ENCODE measurements at places on chromosomes 5 and 9. TPM values are rescaled to one million over a fixed set of nuclear protein-coding genes. Genes with fewer than 3 reads are reported as not detected.

Gene EGFLAM
- 17.4 TPM for total RNA-seq

Gene NREP
- total RNA-seq = 372 TPM

Gene DDX4
- 0.42 TPM for total RNA-seq

Gene ENTREP1
- total RNA-seq = 11.6 TPM

DNA sequence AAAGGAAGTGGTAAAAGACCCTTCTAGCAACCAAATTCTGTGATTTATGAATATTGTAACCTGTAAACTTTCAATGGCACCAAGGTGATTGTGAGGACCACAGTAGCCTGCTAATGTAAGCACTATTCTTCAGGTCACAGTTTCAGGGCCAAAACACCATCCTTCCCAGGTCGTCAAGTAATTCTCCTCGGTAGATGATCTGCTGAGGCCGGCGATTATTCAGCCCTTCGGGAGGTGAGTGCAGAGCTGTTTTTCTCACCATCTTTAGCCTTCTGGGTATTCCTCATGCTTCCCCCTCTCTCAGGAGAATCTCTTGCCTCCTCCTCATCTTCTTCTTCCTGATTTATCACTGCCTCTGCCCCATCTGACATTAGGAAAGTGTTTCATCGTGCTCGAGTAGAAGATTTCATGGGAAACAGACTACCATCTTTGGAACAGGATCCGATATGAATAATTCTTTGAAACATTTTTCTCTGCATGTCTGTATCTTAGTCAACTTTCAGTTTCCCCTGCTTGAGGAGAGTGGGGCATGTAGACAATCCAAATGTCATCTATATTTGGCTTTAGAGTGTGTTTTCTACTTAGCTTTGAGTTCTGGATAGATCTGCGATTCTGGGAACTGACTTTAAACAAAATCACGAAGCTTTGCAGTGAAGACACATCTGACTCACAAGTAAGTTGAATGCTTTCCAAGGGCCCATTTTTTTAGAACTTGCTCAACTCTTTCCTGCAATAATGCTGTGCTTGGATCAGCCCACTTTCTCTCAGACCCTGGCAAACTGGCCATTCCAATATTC lies 173.9 kb downstream of the AOPEP start:
- DNase-seq = no peak

DNA sequence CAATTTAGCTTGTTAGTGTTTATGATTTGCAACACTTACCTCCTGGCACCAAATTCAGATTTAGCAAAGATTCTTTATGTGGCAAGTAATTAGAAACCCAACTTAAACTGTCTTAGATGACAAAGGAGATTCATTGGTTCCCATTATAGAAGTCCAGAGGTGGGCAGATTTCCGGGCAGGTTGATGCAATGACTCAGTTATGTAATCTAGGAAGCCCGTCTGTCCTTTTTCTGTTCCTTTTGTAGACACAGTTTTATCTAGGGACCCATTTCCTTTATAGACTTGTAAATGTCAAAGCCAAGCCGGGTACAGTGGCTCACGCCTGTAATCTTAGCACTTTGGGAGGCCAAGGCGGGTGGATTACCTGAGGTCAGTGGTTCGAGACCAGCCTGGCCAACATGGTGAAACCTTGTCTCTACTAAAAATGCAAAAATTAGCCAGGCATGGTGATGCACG lies 20.3 kb upstream of the ANKRD33B start:
- no peak for DNase-seq

- no peak for DNase-seq
These were observed 60.1 kb downstream of the FOCAD start for GRCh38 chr9:20744036-20744630.

DNA sequence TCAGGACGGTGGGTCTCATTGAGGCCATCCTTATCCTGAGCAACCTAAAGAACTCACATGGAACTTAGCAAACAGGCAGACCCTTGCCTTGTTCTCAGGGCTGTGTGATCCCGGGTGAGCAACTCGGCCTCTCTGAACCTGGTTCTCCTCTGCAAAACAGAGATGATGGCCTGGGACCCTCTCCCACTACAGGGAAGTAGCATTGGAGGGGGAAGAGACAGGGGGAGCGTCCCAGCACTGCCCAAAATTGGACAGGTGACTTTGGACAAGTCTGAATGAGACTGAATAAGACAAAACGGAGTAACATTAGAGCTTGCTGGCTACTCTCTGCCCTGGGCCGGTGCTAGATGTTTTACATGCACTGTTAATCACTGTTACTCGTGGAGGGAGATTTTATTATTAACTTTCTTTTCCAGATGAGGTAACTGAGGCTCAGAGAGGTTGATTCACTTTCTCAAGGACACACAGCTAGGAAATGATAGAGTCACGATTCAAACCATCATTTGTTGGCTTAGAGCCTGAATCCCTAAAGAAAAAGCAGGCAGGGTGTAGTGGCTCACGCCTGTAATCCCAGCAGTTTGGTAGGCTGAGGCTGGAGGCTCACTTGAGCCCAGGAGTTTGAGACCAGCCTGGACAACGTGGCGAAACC lies 136.4 kb downstream of the C9orf50 start:
- no peak for DNase-seq

GRCh38 chr5:124617787-124618186 lies 128.7 kb downstream of the ZNF608 start:
- no peak for DNase-seq

- DNase-seq = no peak
These were observed 367.6 kb downstream of the ARL15 start for GRCh38 chr5:53942724-53943123.

DNA sequence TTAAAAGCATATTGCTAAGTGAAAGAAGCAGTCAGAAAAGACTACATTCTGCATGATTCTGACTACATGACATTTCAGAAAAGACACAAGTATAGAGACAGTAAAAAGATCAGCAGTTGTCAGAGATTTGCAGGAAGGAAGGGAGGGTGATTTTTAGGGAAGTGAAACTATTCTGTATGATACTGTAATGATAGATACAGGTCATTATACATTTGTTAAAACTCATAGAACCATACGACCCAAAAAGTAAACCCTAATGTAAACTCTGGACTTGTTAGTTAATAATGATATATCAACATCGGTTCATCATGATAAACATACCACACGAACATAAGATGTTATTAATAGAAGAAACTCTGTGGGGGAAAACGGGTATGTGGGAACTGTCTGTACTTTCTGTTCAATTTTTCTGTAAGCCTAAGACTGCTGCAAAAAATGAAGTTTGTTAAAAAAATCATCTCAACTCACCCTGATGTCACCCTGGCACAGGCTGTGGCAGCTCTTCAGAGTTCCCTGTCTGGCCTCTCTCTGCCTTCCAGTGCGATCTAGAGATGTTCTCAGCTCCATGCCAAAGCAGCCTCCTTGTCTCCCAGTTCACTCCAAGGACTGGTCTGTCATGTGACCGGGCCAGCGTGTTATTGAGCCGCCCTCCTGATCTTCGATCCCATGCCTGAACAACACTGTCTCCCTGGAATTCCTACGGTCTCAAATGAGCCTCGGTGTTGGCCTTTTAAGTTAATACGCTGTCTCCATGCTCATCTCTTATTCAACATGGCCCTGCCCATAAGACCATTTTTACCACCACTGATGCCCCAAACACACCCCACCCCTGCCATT lies 35.4 kb downstream of the PRLR start:
- DNase-seq = no peak

GRCh38 chr9:112844771-112845542 lies 45.7 kb downstream of the SLC46A2 start:
- no peak for DNase-seq

DNA sequence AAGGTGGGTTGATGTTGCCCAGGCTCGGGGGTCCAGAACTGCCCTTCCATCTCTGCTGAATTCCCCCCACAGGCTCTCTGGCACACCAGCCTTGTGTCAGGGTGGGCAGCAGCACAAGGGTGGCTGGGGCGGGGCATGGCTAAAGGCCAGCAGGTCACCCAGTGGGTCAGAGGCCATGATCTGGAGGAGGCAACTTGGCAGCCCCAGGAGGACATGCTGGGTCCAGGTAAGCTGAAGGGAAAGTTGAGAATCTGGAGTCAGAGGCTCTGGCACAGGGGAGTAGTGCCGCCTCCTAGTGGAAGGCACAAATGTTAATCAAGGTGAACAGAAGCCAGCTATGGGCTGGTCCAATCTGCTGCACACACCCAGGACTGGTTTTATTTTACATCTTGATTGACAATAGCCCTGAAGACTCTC lies 6.2 kb downstream of the TMEM8B start:
- DNase-seq = no peak

DNA sequence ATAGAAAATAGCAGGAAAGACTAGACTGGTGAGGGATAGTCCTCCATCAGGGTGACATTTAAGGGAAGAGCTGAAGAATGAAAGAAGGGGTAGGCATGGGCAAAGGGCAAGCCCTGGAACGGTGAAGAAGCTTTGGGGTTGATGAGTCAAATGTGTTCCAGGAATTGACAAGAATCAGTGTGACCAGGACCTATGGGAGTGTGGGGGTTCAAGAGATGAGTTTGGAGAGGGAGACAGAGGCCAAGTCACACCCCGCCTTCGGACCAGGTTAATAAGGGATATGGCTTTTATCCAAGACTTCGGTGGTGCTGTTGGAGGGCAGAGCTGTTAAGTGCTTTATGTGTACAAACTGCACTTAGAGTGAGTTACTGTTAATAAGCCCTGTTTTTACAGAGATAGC lies 920 bp downstream of the PMPCA start:
- DNase-seq = no peak

GRCh38 chr5:83729362-83729761 lies 8.7 kb upstream of the HAPLN1 start:
- DNase-seq = no peak

DNA sequence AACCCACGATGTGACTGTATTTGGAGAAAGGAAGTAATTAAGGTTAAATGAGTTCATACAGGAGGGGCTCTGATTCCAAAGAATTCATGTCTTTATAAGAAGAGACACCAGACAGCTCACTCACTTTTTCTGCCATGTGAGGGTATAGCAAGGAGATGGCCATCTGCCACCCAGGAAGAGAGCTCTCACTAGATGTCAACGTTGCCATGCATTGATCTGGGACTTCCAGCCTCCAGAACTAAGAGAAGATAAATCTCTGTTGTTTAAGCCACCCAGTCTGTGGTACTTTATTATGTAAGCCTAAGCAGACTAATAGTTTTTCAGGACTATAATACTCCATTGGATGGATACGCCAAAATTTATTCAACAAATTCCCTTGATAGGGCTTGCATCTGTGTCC lies 89.8 kb upstream of the RAD23B start:
- no peak for DNase-seq

Data from urinary bladder (tissue), 4 donors.